ENCODE measurements at places on chromosomes 4 and X.

DNA sequence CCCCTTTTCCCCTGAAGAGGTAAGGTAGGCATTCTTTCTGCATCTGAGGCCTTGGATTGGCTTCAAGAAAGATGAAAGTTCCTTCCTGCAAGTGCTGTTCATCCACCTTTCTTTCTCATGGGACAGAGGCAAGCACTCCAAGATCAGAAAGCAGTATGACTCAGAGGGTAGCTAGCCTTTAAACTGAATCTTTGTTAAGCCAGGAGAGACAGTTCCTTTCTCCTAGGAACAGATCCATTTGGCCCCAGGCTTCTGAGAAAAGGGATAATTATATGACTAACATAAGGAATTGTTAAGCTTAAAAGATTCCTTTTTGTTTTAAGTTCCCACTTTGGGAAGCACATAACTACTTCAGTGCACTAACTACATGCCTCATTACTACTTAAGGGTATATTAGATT, 192.0 kb downstream of the PPP3CA start:
- DNase-seq, result no peak

- no peak for DNase-seq
These were observed 13.9 kb downstream of the PAGE2 start for GRCh38 chrX:55102754-55103153.

DNA sequence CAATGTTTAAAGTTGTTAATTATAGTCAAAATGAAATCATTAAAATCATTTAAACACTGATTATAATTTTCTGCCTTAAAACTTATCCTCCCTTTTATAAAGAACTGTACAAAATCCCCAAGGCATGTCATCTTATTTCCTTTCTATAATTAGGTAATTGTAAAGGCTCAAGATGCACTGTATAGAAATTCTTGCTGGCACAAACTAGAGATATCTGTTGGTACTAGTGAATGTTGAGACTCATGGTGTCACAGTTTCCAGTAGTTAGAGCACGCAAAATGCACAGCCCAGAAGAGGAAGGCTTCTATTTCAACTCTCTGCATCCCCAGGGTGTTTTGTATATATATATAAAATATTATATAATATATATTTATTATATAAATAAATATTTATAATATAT, 22.7 kb upstream of the PLA2G12A start:
- no peak for DNase-seq

DNA sequence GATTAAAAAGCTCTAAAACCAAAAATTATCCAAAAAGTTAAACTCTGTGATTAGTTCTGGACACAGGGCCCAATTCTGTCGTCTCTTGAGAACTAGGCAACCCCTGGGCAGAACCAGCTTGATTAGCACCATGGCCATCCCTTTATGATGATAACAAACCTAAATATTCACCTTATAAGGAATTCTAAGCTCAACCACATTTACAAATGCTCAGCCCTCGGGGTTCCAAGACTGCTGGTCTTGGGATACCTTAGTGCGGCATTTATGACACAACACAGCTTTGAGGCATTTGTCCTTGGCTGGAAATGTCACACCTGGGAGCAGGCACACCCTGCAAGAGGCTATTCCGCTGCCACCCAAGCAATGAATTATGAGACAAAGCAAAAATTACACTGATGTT, 27.5 kb upstream of the NAP1L5 start:
- no peak for DNase-seq

- DNase-seq, result no peak
These were observed 12.7 kb upstream of the CD38 start for GRCh38 chr4:15765391-15765790.

GRCh38 chrX:115408771-115409400, 119.4 kb downstream of the LUZP4 start:
- no peak for DNase-seq

DNA sequence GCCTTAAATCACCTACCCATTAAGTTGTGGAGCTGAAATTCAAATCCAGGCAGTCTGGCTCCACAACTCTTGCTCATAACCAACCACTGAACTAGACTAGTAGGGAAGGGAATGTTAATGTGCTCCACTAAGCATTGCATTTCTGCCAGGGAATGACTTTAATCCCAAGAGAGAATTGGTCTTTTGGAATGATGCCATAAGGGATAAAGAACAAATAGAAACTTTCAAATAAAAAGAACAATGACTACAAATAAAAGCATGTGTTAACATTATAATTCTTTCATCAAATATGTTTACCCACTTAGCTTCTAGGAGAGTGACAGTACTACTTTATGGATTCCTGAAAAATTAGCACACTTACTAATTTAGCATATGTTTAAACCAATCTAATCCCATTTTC, 905.9 kb downstream of the CENPC start:
- no peak for DNase-seq

DNA sequence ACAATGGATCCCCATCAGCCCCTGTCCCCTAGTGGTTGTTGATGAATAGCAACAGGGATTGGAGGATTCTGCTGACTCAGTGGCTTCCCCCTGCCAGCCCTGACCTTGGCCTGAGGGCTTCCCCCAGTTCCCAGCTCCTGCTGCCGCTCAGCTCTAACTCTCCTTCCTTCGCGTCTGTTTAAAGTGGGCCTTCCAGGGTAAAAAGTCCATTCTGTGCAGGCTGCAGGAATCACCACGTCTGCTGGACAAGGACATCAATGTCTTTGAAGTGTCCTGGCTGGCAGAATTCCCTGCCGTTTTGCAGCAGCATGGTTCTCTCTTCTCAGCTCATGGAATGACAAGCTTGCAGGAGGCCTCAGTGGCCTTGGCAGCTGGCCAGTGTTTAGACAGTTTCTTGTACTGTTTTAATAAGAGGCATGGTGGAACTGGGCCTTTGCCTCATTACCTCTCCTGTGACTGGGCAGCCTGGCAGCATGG, 152.5 kb upstream of the STX18 start:
- DNase-seq, result no peak

- DNase-seq, result no peak
These were observed 210.9 kb downstream of the KLHL4 start for GRCh38 chrX:87728459-87728858.

- peak; percentile 88 for DNase-seq
These were observed 28.9 kb downstream of the AFF1 start for GRCh38 chr4:86963697-86964096.

GRCh38 chr4:179601671-179602070, 2159.4 kb upstream of the AGA start:
- DNase-seq, result no peak

DNA sequence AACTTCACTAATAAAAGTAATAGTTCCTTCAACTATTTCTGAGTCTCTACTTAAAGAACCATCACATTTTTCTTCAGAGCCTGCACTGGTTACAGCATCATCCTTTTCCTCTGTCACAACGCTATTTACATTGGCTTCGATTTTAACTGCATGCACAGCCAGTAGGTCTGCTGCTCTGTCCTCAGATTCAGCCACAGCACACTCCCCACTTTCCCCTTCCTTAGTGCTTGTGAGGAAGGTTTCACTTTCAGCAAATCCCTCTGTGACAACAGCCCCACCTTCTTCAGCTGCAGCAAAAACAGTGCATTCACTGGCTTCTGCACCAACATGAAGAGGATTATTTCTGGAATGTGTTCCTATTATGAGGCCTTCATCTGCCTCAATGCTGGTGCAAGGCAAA, 25.7 kb downstream of the BOD1L1 start:
- DNase-seq, result no peak

DNA sequence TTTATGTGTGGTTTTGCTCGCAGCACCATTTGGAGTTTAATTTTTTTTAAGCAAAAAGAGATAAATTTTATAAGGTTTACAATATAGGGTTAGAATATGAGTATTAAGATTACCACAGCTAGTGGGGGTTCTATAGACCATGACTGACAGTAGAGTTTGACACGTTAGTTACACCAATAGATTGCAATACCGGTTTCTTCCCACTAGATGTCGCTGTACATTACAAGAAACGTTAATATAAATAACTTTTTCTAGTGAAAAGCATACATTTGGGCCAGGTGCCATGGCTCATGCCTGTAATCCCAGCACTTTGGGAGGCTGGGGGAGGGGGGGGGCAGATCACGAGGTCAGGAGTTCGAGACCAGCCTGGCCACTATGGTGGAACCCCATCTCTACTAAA, 433.6 kb downstream of the MAGEB5 start:
- DNase-seq, result no peak

GRCh38 chrX:3526731-3527130, 180.3 kb upstream of the MXRA5 start:
- DNase-seq, result no peak

GRCh38 chr4:119632216-119632615, 3.6 kb upstream of the PDE5A start:
- no peak for DNase-seq
